ENCODE measurements at places on chromosomes 13 and 19.

- DNase-seq: no peak
Observed at GRCh38 chr13:86581706-86582105, 782.5 kb upstream of the SLITRK6 start.

DNA sequence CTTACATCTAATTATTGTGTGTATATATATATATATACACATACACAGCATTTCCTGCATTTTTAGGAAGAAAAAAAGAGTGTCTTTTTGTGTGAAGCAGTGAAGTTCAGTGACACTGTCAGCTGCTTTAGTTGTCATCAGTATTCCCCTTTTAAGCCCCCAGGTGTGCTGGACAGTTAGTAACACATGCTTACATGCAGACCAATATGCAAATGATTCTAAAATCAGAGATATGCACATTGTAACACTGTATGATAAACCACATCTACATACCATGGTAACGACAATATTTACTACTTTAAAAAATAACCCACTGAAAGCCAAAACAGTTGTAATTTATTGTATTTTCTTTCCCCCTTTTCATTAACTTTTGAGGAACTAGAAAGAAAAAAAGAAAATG is 16.8 kb downstream of the LHFPL6 start:
- no peak for DNase-seq

- DNase-seq: no peak
Observed at GRCh38 chr13:38173403-38173802, 176.2 kb upstream of the UFM1 start.

DNA sequence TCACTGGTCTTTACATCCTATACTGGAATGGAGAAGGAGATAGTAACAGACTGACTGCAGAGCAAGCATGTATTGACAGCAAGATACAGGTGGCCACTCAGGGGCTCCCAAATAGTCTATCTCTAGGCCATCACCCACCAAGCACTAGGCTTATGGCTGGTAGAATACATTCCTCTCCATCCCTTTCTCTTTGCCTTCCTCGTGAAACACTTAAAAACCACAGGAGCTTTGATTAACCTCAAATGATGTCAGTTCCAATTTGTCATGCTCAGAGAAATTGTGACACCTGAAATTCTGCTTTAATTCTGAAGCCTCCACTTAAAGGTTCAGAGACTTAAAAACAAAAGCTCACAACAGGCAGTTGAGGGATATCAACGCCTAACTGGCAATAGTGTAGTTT is 17.2 kb downstream of the ENOX1 start:
- DNase-seq: no peak

GRCh38 chr13:47665043-47665442 is 336.0 kb downstream of the SUCLA2 start:
- DNase-seq: no peak

GRCh38 chr13:42696191-42696590 is 85.2 kb upstream of the FAM216B start:
- no peak for DNase-seq

DNA sequence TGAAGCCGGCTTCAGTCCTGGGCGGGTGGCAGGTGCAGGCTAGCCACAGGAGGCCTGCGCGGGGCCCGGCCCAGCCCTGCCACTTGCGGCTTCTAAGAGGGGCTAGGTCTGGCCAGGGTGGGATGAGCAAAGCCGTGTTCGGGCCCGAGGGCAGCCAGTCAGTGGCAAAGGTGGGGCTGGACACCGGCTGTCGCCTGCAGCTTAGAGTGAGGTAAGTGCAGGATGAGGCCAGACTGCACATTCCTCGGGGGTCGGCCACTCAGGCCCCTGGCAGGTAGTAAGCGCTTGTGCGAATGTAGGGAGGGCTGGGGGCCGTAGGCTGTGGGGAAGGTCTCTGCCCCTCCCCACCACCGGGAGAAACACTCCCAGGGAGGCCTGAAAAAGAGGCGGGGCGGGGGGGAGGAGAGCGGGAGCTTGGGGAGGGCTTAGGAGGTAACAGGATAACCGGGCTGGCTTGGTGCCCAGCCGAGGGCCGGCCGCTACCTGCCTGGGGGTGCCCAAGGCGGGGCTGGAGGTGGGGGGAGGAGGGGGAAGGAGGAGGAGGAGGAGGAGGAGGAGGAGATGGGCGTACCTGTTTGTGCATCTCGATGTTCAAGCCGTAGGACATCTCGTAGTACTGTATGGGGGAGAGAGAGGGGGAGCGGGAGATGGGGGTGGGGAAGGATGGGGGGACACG is 6.4 kb downstream of the TLE5 start:
- DNase-seq: no peak

- no peak for DNase-seq
Observed at GRCh38 chr19:49981603-49982593, 20.9 kb upstream of the SIGLEC11 start.

GRCh38 chr13:21361706-21362105 is 97.4 kb downstream of the ZDHHC20 start:
- no peak for DNase-seq

DNA sequence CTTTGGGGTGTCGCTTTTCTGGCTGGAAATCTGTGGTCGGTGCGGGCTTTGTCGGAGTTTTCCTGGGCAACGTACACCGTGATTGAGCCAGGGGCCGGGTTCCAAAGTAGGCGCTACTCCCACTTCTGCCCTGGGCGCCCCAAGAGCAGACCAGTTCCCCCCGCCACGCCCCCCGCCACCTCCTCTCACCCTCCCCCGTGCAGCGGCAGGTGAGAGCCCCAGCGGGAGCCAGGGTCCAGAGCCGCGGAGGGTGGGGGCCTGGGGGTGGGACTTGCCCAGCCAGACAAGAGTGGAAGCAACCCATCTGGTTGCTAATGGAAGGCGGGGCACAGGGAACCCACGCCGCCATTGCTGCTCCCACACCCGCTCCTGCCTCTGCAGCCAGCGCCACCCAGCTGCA is 2195.9 kb downstream of the PCDH9 start:
- DNase-seq: no peak

DNA sequence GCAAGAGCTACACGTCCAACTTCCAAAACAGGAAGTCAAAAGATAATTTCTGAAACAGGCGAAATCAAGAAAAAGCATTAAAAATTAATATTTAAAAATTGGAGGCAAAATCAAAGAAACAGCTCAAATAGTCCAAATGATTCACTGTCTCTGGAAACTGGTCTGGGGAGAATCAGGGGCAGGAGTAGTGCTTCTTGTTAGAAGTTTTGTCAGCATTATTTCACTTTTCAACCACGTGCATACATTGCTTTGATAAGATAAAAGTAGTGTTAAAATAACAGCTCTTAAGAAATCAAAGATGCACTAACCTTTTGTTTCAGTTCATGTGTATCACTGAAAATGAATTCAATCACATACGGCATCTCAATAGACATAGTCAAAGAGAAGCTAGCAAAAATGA is 53.8 kb downstream of the PARP4 start:
- no peak for DNase-seq

DNA sequence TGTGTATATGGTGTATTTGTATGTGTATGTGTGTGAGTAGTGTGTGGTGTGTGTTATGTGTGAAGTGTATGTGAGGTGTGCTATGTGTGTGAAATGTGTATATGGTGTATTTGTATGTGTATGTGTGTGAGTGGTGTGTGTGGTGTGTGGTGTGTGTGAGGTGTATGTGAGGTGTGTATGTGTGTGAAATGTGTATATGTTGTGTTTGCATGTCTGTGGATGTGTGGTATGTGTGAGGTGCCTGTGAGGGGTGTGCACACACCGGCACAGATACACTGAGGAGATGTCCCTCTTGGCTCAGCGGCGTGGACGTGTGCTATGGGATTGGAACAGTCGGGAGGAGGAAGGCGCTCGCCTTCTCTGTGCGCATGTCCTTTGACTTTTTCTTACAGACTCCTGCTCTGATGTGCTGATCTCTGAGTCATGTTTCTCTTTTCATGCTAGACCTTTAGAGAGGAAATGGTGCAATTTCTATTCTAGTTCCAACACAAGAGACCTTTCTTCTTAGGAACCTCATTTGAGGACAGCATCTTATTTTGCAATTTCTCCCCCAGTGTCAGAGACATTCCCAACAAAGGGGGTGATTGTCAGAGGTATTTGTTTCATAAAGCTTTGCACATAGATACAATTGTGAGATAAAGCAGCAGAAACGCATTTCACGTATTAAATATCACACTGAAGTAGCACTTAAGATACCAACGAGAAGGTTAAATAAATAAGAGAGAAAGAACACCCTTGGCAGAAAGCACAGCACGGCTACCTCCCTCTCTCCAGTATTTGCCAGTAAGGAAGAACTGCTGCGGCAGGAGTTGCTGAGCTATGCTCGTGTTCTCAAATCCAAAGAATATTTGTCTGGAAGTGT is 11.3 kb upstream of the TNFRSF19 start:
- no peak for DNase-seq

GRCh38 chr19:1211494-1212234 is 6.1 kb downstream of the STK11 start:
- DNase-seq: no peak

- DNase-seq: peak; percentile 75
Observed at GRCh38 chr19:11587302-11587974, 9.8 kb upstream of the ZNF627 start.

DNA sequence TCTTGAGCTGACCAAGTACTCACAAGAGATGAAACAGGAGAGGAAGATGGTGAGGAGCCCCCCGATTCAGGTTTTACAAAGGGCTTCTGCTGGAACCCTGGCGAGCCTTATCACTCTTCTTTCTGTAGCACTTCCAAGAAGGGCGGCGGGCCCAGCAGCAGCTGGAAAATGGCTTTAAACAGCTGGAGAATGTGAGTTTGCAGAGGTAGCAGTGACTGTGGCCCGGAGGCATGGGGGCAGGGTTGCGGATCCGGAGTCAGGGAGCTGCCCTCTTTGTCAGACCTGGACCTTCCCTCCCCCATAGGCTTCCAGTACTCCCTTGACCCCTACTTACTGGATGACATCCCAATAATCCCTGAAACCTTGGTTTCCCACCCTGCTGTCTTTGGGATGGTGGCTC is 3.6 kb downstream of the TRIP10 start:
- no peak for DNase-seq

- DNase-seq: no peak
Observed at GRCh38 chr13:28984825-28985224, 164.7 kb downstream of the MTUS2 start.

DNA sequence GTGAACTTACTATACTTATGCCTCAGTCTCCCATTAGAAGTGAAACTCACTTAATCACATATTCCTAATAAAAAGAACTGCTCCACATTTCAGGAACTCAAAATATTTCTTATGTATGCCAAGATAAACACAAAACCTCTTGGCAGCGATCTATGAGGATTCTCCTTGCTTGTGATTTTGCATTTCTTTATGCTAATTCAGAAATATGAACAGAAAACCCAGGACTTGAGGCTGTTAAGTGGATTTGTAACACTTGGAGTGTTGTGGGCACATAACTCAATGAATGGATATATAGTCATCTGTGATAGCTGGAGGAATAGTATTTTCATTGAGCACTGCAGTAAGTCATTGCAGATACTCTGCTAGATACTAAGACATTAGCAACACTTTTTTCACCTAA is 5.6 kb upstream of the KATNAL1 start:
- no peak for DNase-seq

Measured in activated T-cell treated with anti-CD3 and anti-CD28 coated beads for 48 hours (primary cell).